ENCODE measurements at places on chromosomes 6 and 20.

GRCh38 chr20:45917790-45918141, 5.8 kb upstream of the PLTP start:
- DNase-seq: peak; percentile 76

DNA sequence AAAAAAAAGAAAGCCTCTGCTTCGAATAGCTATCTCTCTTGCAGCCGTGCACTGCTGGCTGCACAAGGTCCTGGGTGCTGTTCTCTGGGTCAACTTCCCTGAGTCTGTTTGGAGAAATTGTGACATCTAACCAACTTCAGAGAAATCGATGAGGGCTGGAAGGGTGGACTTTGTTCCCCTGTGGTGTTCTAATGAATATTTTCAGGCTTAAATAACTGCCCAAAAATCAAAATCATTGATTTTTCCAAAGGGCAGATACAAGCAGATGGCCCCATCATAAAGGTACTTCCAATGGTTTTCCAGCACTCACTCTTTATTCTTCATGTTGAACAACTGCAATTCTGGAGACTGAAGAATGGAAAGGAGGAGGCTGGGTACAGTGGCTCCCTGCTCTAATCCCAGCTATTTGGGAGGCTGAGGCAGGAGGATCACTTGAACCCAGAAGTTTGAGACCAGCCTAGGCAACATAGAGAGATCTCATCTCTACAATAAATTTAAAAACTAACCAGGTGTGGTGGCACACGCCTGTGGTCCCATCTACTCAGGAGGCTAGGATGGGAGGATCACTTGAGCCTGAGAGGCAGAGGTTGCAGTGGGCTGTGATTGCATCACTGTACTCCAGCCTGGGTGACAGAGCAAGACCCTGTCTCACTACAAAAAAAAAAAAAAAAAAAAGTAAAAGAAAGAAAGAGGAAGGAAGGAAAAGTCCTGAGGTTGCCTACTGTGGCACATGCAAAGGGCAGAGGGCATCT, 59.1 kb downstream of the FOXA2 start:
- no peak for DNase-seq

DNA sequence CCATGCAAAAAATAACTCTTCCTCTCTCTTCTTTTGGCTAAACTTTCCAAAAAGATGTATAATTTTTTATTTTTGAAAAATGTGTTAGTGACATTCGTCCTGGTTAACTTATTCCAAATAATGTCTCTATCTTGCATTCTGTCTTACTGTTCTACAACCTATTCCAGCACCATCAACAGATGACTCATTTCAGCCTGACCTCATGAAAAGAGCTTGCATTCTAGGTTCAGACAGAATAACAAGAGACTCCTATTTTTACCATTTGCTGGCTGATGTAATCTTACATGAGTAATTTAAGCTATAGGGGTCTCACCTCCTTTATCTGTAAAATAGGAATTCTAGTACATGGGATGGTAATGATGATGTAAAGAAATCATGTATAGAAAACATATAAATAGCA, 109.0 kb downstream of the FUT9 start:
- DNase-seq: no peak

DNA sequence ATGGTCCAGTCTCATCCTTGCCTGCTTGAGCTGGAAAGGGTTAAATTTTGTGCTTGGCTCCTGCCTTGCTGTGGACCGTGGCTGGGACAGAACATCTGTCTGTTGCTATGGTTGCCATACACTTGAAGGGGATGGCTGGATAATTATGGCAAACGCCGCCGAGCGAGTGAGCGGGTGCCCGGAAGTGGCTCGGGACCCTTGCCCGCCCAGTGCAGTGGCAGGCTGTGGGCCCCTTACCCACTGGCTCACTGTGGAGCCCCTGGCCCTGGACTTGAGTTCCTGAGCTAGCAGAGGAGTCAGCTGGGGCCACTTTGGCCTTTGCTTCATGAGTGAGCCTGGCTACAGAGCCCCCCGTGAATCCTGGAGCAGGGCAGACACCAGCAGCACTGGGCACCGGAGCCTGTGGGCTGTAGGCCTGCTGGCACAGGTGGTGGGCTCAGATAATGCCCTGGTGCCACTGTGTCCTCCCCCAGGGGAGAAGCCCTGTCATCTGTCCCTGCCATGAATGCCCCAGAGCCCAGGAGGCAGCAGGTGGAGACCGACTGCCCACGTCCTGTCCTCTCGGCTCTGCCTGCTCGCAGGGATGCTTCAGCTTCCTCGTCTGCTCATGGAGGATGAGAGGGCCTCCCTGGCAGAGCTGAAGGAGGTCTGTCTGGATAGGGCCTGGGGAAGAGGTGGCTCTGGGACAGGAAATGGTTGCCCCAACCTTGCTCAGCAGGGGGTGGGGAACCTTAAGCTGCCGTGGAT, 25.5 kb upstream of the NOL4L start:
- DNase-seq: no peak

DNA sequence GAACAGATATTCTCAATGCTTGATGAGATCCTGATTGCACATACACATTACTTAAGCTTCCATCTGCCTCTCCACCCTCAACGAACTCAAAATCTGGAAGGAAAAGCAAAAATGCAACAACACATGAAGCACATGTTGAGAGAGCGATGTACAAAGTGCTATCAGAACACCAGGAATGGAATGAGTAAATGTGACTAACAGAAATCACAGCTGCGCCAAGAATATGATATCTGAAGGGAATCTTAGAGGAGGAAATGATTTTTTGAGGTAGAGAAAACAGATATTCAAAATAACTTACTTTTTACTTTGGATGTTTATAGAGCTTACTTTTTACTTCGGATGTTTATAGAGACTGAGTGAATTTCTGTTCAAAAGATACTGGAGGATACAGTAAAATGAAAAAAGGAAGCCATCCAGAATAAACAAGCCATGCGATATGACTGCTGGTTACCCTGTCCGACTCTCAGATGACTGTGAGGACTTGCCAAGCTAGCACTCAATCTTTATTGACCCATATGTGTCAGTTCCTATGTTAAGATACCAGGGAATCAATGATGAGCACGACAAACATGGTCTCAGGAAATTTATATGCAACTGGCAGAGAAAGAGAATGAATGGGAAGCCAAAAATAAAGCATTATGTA, 102.0 kb downstream of the SMLR1 start:
- DNase-seq: peak; percentile 55

- DNase-seq: peak; percentile 50
Measured at GRCh38 chr6:75334266-75335040, 49.9 kb upstream of the TMEM30A start.

- DNase-seq: no peak
Measured at GRCh38 chr6:109897561-109898080, 80.5 kb upstream of the GPR6 start.

- DNase-seq: no peak
Measured at GRCh38 chr6:94769197-94769596, 808.1 kb upstream of the MANEA start.

- DNase-seq: peak; percentile 67
Measured at GRCh38 chr20:47256668-47257236, 99.7 kb downstream of the ZMYND8 start.

DNA sequence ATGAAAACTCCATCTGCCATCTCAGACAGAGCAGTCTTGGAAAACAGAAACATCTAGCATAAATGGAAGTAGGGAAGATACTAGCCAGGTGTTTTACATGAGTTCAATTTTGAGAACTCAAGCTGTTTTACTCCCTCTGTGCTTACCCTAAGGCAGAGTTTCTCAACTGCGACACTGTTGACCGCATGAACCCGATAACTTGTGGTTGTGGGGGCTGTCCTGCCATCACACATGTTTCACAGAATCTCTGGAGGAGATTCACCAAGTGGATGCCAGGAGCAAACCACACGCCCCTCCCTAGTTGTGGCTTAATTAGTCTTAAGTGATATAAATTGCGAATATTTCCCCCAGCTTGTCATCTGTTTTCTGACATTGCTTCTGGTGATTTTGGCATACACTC, 2.3 kb upstream of the SERPINB6 start:
- peak; percentile 66 for DNase-seq

DNA sequence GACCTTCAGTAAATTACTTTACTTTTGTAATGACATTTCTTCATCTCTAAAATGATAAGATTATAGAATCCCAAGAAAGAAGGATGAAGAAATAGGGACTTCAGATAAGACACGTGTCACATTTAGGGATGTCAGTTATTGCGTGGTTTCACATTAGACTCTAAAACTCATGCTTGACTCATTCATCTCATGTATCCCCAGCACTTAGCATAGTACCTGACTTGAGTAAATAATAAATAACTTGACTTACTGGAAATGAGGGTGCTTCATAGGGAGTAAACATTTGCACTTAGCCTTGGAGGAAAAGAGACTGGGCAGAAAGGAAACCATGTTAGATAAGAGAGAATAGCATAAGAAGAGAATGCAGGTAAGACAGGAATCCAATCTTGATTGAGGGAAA, 37.2 kb downstream of the VTA1 start:
- DNase-seq: no peak

DNA sequence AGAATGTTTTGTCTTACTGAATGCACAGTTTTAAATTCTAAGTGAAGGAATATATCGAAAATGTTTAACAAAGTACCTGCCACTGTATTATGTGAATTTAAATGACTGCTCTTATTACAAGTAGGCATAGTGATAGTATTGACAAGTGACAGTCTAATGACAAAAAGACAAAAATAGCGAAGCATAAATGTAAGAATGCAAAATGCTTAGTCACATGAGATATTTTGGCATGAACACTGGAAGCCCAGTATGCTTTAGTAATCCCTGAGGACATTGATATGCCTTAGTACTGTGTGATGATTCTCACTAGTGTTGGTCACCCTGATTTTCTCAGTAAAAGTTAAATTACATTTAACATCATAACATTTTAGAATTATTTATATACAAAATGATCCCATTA, 153.5 kb downstream of the EYA4 start:
- no peak for DNase-seq

DNA sequence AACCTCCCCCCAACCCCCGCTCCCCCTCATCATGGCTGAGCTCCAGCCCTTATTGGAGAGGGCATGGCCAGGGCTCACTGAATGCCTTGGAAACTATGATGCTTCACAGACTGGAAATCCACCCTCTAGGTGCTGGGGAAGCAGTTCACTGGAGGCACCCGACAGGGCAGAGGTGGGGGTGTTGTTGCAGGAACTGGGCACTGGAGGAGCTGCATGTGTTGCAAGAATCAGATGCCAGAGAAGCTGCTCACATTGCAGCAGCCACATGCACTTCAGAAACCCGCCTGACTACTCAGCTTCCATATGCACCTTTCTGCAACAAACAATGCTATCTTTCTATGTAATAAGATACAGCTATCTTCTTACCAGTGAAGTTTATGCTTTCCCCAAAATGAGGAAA, 7.9 kb upstream of the TBPL1 start:
- DNase-seq: no peak

DNA sequence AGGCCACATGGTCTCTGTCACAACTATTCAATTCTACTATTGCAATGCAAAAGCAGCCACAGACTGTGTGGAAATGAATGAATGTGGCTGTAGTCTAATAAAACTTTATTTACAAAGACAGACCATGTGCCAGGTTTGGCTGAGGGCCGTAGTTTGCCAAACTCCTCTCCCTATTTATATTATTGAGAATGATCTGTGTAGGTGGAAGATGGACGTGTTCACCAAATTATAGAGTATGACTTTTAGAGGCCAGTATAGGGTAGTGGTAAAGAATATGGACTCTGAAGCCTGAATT, 125.7 kb upstream of the MYLIP start:
- no peak for DNase-seq

- no peak for DNase-seq
Measured at GRCh38 chr6:42378125-42378524, 73.6 kb downstream of the TRERF1 start.

- no peak for DNase-seq
Measured at GRCh38 chr6:102759415-102759814, 1365.9 kb downstream of the GRIK2 start.

DNA sequence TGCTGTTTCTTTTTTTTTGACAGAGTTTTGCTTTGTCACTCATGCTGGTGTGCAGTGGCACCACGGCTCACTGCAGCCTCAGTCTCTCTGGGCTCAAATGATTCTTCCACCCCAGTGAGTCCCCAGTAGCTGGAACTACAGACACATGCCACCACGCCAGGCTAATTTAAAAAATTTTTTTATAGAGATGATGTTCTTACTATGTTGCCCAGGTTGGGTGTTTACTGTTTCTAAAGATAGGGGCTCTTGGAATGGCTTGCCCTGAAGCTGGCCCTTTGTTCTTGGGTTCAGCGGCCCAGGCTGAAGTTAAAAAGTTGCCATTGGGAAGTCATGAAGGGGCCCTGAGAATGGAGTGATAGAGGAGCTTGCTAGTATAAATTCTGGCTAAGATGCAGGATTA, 16.5 kb downstream of the RALGAPB start:
- DNase-seq: no peak

- no peak for DNase-seq
Measured at GRCh38 chr6:55868771-55869479, 6.5 kb downstream of the BMP5 start.

DNA sequence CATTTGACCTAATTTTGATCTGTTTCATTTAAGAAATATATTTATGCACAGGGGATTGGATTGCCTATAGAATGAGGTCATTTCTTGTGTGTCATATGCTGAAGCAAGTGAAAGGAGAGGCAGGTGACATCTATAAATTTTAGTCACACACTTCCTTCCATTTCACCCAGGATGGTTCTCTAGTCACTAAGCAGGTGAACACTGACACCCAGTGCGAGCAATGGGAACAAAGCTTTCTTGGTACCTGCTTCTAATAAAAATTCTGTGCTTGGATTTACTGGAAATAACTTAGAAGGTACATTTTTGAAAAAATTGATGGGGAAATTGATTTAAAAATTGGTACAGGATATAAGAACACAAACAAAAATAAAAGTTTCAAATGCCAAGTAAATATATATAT, 66.9 kb upstream of the MC3R start:
- no peak for DNase-seq

GRCh38 chr6:142341855-142342330, 40.1 kb downstream of the ADGRG6 start:
- DNase-seq: no peak

DNA sequence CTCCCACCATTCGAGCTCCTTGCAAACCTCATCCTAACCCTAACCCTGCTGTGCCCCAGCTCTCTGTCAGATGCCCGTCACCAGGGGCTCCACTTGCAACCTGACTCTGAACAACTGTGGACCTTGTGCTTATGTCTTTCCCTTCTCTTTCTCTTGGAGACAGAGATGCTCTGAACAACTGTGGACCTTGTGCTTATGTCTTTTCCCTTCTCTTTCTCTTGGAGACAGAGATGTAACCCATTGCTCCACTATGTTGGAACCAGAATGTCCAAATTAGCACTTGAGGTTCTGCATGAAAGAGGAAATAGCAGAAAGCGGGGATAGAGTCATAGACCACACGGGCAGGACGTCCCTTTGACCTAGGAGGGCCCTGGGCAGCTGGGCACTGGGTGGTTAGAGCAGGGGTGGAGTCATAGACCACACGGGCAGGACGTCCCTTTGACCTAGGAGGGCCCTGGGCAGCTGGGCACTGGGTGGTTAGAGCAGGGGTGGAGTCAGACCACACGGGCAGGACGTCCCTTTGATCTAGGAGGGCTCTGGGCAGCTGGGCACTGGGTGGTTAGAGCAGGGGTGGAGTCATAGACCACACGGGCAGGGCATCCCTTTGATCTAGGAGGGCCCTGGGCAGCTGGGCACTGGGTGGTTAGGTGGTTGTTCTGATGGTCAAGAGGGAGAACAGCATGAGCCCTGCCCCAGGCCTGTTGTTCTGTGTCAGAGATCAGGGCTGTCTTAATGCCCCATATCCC, 22.2 kb downstream of the PCMTD2 start:
- no peak for DNase-seq

GRCh38 chr6:88238065-88238464, 71.9 kb upstream of the CNR1 start:
- peak; percentile 6 for DNase-seq

Data from fibroblast of villous mesenchyme (primary cell).